SJSA1 (cell line): ENCODE measurements at places on chromosomes 5 and 9.

GRCh38 chr5:72302171-72302570 is 17.9 kb downstream of the MRPS27 start:
- DNase-seq: no peak

- DNase-seq: no peak
These were observed 2.4 kb downstream of the NEUROG1 start for GRCh38 chr5:135533334-135533733.

DNA sequence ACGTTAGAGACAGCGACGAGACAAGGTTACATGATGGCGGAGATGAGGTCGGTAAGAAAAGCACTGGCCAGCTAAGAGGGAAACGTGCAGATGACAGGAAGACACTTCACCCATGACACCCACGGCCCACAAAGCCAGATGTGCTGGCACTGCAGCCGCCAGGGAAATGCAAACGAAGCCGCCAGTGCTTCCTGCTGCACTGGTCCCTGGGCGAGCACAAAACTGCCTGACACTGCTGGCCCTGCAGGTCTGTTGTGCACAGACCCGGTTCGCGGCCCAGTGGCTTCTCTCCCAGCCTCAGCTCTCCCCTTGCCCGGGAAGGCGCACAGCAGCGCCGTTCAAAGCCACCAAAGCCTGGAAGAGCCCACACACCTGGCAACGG is 20.3 kb downstream of the QSOX2 start:
- no peak for DNase-seq

GRCh38 chr5:6749026-6749716 is 35.9 kb downstream of the TENT4A start:
- no peak for DNase-seq

- DNase-seq: no peak
These were observed 3.0 kb downstream of the HACD4 start for GRCh38 chr9:21028466-21028865.

GRCh38 chr9:136144450-136144849 is 25.8 kb upstream of the TMEM250 start:
- no peak for DNase-seq

DNA sequence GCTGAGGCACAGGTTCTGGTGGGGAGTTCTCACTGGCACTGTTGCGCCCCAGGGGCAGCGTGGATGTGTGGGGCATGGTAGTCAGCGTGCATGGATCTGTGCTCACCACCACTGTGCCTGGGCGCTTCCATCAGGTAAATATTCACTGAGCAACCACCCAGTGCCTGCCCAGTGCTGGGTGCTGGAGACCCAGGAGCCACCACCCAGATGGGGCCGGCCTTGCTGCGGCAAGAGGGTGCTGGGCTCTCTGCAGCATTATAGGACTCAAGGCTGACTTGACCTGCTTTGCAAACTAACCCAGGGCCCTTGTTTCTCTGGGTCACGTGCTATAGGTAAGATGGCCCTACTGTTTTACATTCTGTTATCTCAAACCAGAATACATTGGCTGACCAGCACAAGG is 60.5 kb downstream of the DAP start:
- no peak for DNase-seq

DNA sequence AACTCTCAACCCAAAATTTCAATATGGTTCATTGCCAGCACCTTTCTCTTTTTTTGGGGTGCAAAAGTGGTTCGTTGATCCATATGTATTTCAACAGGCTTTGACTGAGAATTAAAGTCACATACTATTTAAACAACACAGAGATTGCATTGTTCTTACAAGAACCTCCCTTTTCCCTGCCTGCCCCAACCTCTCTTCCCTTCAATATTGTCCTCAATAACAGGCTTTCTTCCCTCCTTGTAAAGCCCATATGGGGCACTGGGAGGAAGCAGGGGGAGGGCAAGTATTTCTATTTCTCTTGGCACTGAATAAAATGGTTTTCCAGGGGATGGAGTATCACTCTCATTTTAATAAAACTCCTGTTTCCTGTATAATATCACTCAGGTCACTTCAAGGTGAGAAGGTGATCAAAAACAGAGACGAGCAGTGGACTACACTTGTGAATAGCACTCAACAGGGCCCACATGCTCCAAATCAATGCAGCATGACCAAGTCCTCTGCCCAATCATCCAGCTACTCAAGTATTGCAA is 65.1 kb downstream of the EFNA5 start:
- DNase-seq: no peak

DNA sequence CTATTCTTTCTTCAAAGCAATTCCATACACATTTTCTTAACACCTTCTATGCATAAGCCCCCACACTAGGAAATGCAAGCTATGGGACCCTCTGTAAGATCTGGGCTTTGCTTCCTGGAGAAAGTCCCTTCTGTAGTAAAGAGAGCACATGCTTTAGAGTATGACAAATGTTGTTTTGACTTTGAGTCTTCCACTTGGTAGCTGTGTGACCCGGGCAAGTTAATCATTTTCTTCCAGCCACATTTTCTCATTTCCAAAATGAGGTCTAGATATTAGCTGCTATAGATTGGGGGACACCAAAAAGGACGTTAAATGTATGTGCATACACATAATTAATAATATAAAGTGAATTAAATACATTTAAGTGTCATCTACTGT is 334.0 kb downstream of the NFIB start:
- no peak for DNase-seq

DNA sequence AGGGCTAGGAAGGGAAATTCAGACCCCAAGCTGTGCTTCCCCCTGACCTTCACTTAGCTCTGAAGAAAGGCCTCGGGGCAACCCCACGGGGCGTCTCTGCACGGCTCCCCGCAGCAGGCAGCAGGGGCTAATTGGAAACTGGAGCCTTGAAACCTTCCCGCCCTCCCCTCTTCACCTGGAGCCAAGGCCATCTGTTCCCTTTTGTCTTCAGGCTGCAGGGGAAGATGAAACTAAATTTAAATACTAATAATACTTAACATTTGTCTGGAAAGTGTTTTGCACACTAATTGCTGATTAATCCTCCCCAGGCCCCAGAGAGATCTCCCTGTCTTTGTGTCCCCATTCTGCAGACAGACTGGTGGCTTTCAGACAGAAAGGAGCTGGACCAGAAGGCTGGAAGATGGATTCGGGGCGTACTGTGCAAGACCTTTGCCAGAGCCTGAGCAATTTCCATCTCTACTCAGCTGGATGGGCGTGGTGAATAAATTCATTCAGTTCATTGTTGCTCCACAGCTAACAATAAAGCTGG is 34.1 kb upstream of the CPLX2 start:
- DNase-seq: no peak

- DNase-seq: peak; percentile 5
These were observed 4.1 kb downstream of the SAXO1 start for GRCh38 chr9:19028835-19029451.
